ENCODE measurements at places on chromosomes 1 and 21.
A peak's percentile ranks its signal among the peaks of the same experiment; 100 is the strongest.

DNA sequence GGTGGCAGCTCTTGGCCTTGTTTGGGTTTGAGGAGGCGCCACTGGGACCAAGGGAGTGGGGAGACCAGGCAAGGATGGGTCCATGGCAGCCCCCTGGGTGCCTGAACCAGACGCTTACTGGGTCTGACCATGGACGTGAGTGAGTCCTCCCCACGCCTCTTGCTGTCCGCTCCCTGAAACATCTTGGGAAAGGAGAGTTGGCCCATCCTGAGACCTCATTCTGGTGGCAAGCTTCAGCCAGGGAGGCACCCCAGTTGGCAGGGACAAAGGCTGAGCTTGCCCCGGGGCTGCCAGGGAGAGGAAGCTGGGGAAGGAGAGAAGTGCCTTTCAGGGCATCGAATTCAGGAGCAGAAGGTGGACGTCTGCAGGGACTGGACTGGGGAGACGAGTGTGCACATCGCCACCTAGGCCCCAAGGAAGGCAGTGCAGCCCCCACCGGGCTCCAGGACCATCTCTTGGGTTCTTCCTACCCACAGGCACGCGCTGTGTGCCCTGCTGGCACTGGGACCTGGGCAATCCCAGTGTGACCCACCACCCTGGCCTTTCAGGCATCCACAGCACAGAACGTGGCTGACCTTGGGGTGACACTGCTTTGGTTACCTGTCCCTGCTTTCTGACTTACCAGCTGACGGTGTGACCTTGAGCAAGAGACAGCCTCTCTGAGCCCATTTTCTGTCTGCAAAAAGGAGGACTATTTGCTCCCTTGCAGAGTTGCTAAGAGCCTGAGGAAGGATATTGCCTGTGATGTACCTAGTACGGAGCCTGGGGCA lies 132.9 kb upstream of the WNT4 start:
- peak; percentile 41 for DNase-seq

- DNase-seq = no peak
Observed at GRCh38 chr1:43303471-43304313, 2.9 kb downstream of the TIE1 start.

DNA sequence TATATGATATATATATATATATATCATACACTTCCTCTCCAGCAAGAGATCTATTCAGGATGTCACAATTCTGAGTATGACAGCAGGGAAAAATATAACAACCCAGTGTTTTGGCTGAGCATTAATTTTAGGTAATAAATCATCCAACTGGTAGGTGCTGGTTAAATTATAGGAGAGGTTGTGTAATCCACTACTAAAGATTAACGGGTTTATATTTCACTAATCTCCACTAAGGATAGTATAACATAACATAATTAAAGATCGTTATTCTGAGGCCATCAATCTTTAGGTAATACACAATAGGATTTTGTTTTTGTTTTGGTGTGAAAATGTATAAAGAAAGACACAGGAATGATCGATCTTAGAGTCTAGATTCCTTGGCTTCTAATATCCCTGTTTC lies 102.2 kb downstream of the COQ8A start:
- DNase-seq = no peak

GRCh38 chr1:234839663-234840062 lies 229.7 kb upstream of the IRF2BP2 start:
- no peak for DNase-seq

DNA sequence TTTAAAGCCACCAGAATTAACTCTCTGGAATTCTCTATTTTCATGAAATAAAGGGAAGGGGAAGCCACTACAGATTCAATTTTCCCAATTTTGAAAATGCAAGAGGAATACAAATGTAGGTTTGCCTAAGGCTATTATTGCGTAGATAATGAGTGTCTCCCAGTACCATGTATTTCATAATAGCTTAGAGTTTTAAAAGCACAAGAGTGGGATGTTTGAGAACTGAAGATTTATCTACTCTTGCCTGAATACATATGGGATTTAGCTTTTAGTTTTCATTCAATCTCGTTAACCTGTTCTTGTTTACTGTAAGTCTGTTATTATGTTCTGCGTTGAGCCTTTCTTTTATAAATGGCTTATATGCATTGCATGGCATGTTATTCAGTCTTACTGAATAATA lies 795.1 kb downstream of the BRINP3 start:
- no peak for DNase-seq

GRCh38 chr1:168752171-168752832 lies 23.3 kb upstream of the DPT start:
- DNase-seq = no peak

DNA sequence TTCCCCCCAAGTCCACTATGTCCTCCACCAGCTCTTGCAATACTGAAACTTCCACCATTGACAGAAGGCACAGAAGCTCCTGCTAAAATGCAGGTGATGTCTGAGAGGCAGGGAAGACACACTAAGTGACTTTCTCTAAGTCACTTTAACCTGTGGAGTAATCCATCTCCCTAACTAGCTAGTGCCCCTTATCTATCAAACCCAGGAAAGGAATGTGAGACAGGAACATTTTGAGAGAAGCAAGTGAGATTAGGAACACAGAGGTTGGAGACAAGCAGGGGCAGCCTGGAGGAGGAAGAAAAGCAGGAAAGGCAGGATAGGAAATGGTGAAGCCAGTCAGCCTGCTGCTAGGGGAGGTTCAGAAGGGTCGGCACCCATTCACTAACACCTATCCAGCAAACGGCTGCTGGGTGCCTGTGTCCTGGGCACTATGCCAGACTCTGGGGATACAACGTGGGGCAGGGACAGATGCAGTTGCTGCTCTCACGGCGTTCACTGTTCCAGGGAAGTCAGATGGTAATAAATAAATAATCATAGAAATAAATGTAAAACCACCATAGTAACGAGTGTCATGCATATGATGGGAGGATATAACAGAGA lies 7.0 kb downstream of the GPA33 start:
- DNase-seq = no peak

- no peak for DNase-seq
Observed at GRCh38 chr1:26164861-26165842, 3.6 kb downstream of the C1orf232 start.

GRCh38 chr1:72433591-72433990 lies 151.3 kb upstream of the NEGR1 start:
- DNase-seq = no peak

DNA sequence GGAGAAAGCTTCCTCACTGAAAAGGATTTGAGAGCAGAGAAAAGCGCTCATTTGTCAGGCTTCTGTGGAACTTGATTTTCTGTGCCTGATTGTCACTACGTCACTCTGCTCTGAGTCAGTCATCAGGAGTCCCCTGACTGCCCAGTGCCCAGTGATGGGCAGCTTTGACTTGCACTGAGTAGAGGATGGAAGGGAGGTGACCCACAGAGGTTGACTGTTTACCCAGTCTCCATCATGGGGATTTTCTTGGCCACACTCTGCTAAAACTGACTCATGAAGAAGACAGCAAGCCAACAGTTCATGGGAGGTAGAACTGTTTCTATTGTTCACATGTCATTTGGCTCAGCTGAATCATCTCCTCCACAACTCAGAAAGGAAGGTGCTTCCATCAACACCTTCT lies 82.1 kb upstream of the DUSP10 start:
- DNase-seq = no peak
